ENCODE measurements at places on chromosomes 11 and 22. TPM values are rescaled to one million over a fixed set of nuclear protein-coding genes. Genes with fewer than 3 reads are reported as not detected.

- peaks cover 18% of the 10 kb centered on the region for H3K4me1 ChIP-seq
- peak overlapping the region; percentile 98 for H3K4me3 ChIP-seq
- DNase-seq = no peak
- peak overlapping the region; percentile 98 for H3K27ac ChIP-seq
- peaks cover 10% of the 10 kb centered on the region for H3K36me3 ChIP-seq
These were observed 806 bp downstream of the COA4 start for GRCh38 chr11:73875840-73876239.

- DNase-seq = no peak
- H3K4me1 ChIP-seq = peaks cover 12% of the 10 kb centered on the region
- H3K27me3 ChIP-seq = no peaks in the 10 kb centered on the region
- peaks cover 10% of the 10 kb centered on the region for H3K36me3 ChIP-seq
These were observed 163.1 kb downstream of the SBF2 start for GRCh38 chr11:10130875-10131274.

GRCh38 chr22:23565305-23565914 lies 14.7 kb downstream of the IGLL1 start:
- peaks cover 15% of the 10 kb centered on the region for H3K4me1 ChIP-seq
- no peaks in the 10 kb centered on the region for H3K36me3 ChIP-seq
- no peak for DNase-seq
- peaks cover 17% of the 10 kb centered on the region for H3K27me3 ChIP-seq
- H3K27ac ChIP-seq = no peak overlapping the region

GRCh38 chr11:2564588-2565425 lies 120.0 kb downstream of the KCNQ1 start:
- H3K36me3 ChIP-seq = no peaks in the 10 kb centered on the region
- DNase-seq = no peak
- H3K4me1 ChIP-seq = no peaks in the 10 kb centered on the region
- peaks cover 2% of the 10 kb centered on the region for H3K27me3 ChIP-seq

GRCh38 chr11:130001461-130002351 lies 929 bp downstream of the PRDM10 start:
- peak overlapping the region; percentile 89 for H3K27ac ChIP-seq
- H3K4me1 ChIP-seq = peaks cover 29% of the 10 kb centered on the region

DNA sequence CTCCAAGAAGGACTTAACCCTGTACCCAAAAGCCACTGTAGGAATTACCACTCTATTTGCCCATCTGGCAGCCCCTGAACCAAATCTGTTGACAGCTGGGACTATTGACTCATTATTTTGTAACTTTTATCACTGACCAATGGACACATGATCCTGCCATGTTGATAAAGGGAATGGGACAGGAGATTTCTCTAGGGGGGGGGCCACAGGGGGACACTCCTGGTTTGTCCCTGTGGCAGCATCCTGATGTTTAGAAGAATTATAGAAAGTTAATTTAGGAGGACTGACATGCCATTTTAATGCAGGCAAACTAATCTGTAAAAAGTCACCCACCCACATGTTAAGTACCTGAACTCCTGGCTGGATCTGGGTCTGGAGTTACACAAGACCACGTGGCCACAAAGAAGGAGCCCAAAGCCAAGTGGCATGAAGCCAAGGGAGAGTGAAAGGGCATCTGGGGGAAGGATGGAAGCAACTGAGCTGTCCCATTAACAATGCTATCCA lies 558.1 kb downstream of the ETS1 start:
- no peak for DNase-seq
- peaks cover 23% of the 10 kb centered on the region for H3K4me1 ChIP-seq
- H3K36me3 ChIP-seq = no peaks in the 10 kb centered on the region
- H3K27ac ChIP-seq = no peak overlapping the region
- H3K27me3 ChIP-seq = no peaks in the 10 kb centered on the region

DNA sequence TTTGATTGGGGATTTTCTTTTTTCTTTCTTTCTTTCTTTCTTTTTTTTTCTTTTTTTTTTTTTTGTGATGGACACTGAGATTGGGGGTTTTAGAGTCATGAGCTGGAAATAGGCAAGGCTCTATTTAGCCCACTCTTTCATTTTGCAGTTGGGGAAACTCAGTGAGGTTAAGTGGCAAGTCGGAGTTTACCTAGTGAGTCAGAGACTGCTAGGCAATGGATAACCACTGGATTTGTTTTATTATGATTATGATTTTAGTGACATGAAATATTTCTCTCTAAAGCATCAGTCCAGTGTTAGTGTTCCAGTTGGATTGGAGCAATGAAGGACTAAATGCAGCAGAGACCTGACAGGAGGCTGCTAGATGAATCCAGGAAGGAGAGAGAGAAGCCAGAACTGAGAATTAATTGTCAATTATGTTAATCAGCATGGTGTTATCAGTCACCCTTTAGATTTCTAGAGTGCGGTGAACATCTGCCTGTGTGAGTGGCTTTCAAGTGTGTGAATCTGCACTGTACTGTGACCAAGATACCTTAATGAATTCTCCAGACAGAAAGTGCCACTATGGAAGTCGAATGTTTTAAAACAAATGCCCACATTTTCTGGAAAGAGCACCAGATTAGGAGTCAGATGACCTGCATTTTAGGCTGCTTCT lies 10.9 kb downstream of the BMAL1 start:
- H3K36me3 ChIP-seq = no peaks in the 10 kb centered on the region
- peak overlapping the region; percentile 58 for H3K27ac ChIP-seq
- peaks cover 29% of the 10 kb centered on the region for H3K4me1 ChIP-seq
- DNase-seq = no peak

GRCh38 chr11:76459299-76459698 lies 14.5 kb downstream of the EMSY start:
- no peaks in the 10 kb centered on the region for H3K27me3 ChIP-seq
- H3K36me3 ChIP-seq = peaks cover 29% of the 10 kb centered on the region
- peaks cover 14% of the 10 kb centered on the region for H3K4me1 ChIP-seq
- H3K27ac ChIP-seq = no peak overlapping the region
- no peak for DNase-seq

- no peak overlapping the region for H3K4me3 ChIP-seq
- no peak overlapping the region for H3K27ac ChIP-seq
- peaks cover 45% of the 10 kb centered on the region for H3K27me3 ChIP-seq
- H3K4me1 ChIP-seq = no peaks in the 10 kb centered on the region
- H3K36me3 ChIP-seq = no peaks in the 10 kb centered on the region
These were observed 227.9 kb downstream of the NTM start for GRCh38 chr11:131598305-131598704.

DNA sequence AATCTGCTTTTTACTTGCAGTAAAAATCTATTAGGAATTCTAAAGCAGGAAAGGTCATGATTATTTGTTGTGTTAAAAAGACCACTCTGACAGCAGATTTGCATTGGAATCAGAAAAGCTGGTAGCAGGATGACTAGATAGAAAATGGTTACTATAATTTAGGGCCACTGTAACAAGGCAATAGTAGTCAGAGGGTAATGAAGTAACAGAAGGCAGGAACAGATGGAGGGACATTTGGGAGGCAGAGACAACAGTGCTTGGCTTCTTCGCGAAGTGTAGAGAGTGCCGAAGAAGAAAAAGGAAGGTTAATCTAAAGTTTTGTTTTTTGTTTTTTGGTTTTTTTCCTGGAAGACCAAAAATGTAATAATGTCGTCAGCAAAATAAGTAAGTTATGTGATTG lies 129.8 kb upstream of the SLC5A12 start:
- no peak overlapping the region for H3K4me3 ChIP-seq
- H3K27me3 ChIP-seq = no peaks in the 10 kb centered on the region
- no peak for DNase-seq
- H3K27ac ChIP-seq = no peak overlapping the region

- H3K36me3 ChIP-seq = peaks cover 3% of the 10 kb centered on the region
- H3K27ac ChIP-seq = no peak overlapping the region
- H3K4me3 ChIP-seq = no peak overlapping the region
- peaks cover 15% of the 10 kb centered on the region for H3K27me3 ChIP-seq
- DNase-seq = no peak
- peaks cover 20% of the 10 kb centered on the region for H3K4me1 ChIP-seq
These were observed 40.9 kb downstream of the SERPINH1 start for GRCh38 chr11:75602951-75603350.

GRCh38 chr11:64591257-64592233 lies 525 bp downstream of the SLC22A12 start:
- DNase-seq = no peak
- no peaks in the 10 kb centered on the region for H3K36me3 ChIP-seq
- H3K4me1 ChIP-seq = no peaks in the 10 kb centered on the region
- no peak overlapping the region for H3K27ac ChIP-seq
- peaks cover 4% of the 10 kb centered on the region for H3K27me3 ChIP-seq

GRCh38 chr11:9274499-9275258 lies 9.5 kb upstream of the DENND5A start:
- H3K4me1 ChIP-seq = peaks cover 3% of the 10 kb centered on the region
- no peaks in the 10 kb centered on the region for H3K27me3 ChIP-seq
- no peak overlapping the region for H3K27ac ChIP-seq
- no peak overlapping the region for H3K4me3 ChIP-seq
- H3K36me3 ChIP-seq = no peaks in the 10 kb centered on the region

DNA sequence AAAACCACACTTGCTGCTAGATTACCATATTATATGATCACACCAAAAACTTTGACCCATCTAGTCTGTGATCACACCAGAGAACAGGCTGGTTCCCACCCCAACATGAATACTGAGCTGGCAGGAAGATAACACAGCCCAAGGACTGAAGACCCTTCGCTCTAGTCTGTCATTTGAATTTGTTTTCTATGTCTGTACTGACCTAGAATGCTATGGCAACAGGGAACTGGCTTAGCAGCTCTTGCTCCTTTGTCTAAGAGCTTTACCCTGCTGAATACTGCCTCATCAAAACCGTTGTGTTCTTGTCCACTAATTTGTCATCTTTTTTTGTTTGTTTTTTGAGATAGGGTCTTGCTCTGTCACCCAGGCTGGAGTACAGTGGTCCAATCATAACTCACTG lies 420.4 kb downstream of the AASDHPPT start:
- H3K4me3 ChIP-seq = no peak overlapping the region
- DNase-seq = no peak
- H3K27ac ChIP-seq = no peak overlapping the region
- H3K4me1 ChIP-seq = peaks cover 8% of the 10 kb centered on the region
- H3K27me3 ChIP-seq = no peaks in the 10 kb centered on the region

DNA sequence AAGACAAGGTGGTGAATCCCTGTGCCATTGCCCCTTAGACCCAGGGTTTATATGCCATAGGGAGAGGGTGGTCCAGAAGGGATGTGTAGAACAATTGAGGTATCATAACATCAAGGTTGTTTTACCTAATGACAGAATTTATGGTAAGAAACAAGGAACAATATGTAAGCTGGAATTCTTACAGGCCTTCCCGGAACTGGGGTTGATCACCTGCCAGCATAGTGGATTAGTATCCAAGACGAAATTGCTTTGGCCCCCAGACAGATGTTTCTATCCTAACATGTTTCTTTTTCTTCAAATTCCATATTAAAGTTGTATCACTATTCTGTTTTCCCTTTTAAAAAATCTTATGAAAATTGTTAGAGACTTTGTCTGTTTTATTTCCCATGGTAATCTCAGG lies 343.8 kb upstream of the ANO3 start:
- H3K4me3 ChIP-seq = no peak overlapping the region
- H3K36me3 ChIP-seq = no peaks in the 10 kb centered on the region
- H3K4me1 ChIP-seq = no peaks in the 10 kb centered on the region
- H3K27me3 ChIP-seq = no peaks in the 10 kb centered on the region

GRCh38 chr11:99537681-99538080 lies 516.9 kb downstream of the CNTN5 start:
- no peak overlapping the region for H3K27ac ChIP-seq
- H3K36me3 ChIP-seq = no peaks in the 10 kb centered on the region
- DNase-seq = no peak
- no peaks in the 10 kb centered on the region for H3K4me1 ChIP-seq
- no peak overlapping the region for H3K4me3 ChIP-seq

GRCh38 chr11:17846852-17847453 lies 112.4 kb downstream of the KCNC1 start:
- no peaks in the 10 kb centered on the region for H3K36me3 ChIP-seq
- peaks cover 11% of the 10 kb centered on the region for H3K4me1 ChIP-seq
- H3K27ac ChIP-seq = no peak overlapping the region
- no peaks in the 10 kb centered on the region for H3K27me3 ChIP-seq
- no peak for DNase-seq
- H3K4me3 ChIP-seq = no peak overlapping the region

DNA sequence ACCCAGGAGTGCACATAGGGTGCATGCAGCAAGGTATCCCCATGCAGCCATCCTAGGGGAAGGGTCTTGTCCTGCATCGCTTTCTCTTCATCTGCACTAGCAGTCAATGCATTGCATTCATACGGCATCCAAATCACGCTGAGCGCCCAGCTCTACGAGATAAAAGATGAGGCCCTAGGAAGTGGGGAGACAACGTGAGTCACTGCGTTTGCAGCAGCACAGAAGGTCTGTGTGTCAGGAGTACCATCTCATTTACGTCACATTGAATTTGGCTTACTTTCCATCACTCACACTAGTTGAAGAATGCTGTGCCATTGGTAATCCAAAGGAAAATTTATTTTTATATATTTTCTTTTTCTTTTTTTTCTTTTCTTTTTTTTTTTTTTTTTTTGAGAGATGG lies 2.5 kb upstream of the ST14 start:
- peaks cover 32% of the 10 kb centered on the region for H3K27me3 ChIP-seq
- H3K36me3 ChIP-seq = no peaks in the 10 kb centered on the region
- H3K4me3 ChIP-seq = no peak overlapping the region
- no peak overlapping the region for H3K27ac ChIP-seq

GRCh38 chr11:68214173-68215086 lies 1.3 kb upstream of the KMT5B start:
- no peak for DNase-seq
- no peaks in the 10 kb centered on the region for H3K36me3 ChIP-seq
- H3K4me3 ChIP-seq = peak overlapping the region; percentile 75

- H3K4me1 ChIP-seq = no peaks in the 10 kb centered on the region
- no peak overlapping the region for H3K4me3 ChIP-seq
- DNase-seq = no peak
- H3K27ac ChIP-seq = no peak overlapping the region
- no peaks in the 10 kb centered on the region for H3K36me3 ChIP-seq
These were observed 136.2 kb upstream of the NTM start for GRCh38 chr11:131234221-131234620.

GRCh38 chr11:73629907-73630306 lies 16.5 kb upstream of the PLEKHB1 start:
- H3K36me3 ChIP-seq = no peaks in the 10 kb centered on the region
- H3K27me3 ChIP-seq = peaks cover 14% of the 10 kb centered on the region
- H3K27ac ChIP-seq = no peak overlapping the region

DNA sequence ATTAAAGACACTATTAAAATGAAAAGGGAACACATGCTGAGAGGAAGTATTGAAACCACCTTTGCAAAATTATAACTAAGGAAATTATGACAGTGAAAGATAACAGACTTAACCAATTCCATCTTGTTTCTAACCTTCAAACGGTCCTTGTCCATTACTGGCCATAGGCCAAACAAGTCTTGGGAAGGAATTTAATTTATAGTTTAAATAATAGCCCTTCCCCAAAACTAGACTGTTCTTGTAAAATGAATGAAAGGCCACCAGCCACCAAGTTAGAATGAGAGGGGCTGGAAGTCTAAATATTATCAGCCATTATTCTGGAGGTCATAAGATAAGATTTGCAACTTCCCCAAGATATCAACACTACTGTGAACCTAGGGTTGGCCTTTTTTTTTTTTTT lies 1.8 kb upstream of the TALDO1 start:
- peaks cover 2% of the 10 kb centered on the region for H3K36me3 ChIP-seq
- H3K27ac ChIP-seq = no peak overlapping the region
- no peak for DNase-seq
- H3K4me3 ChIP-seq = no peak overlapping the region
- peaks cover 27% of the 10 kb centered on the region for H3K4me1 ChIP-seq

SCUBE1 gene
- 0.68 TPM for total RNA-seq

KCNA4 gene
- not detected for total RNA-seq

CDHR5 gene
- total RNA-seq = not detected

MSANTD4 gene
- 18.1 TPM for total RNA-seq

APOA1 gene
- not detected for total RNA-seq

TENM4 gene
- 74.1 TPM for total RNA-seq

H19 gene
- total RNA-seq = 1,569 TPM

ART1 gene
- not detected for total RNA-seq

XRRA1 gene
- 16.1 TPM for total RNA-seq

OSBP2 gene
- total RNA-seq = 4.2 TPM

MPZL3 gene
- 0.37 TPM for total RNA-seq
